ENCODE measurements at places on chromosomes 1 and 21.

DNA sequence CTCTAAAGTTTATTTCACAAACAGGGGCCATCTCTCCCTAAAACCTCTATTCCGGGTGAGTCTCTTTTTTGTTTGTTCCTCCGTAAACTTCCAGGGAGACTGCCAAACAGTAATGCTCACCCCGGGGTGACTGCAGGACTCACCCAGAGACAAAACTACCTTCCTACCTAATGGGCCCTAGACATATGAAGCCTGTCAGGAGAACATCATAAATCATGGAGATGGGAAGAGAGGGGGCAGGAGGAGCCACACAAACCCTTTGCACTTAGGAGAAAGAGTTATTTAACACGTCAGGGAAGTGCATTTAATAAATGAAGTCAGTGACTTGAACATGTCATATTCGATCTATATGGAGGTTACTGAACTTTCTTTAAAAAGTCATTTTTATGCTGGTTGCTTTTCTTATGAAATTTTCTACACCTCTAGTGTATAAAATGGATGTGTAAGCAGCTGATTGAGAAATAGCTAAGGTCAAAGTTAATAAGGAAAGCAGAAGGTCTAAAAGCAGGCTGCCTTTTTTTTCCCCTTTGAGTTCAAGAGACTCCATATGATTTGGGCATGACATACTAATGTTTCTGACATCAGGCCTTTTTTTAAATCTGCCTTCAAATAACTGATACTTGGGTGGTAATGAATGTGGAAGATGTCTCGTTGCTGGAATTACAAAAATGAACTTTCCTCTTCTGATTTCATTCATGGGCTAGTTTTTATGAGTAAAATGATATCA lies 286.9 kb upstream of the USP25 start:
- DNase-seq: no peak

- DNase-seq: peak; percentile 73
These were observed 38.0 kb upstream of the RASAL2 start for GRCh38 chr1:178055779-178056471.

DNA sequence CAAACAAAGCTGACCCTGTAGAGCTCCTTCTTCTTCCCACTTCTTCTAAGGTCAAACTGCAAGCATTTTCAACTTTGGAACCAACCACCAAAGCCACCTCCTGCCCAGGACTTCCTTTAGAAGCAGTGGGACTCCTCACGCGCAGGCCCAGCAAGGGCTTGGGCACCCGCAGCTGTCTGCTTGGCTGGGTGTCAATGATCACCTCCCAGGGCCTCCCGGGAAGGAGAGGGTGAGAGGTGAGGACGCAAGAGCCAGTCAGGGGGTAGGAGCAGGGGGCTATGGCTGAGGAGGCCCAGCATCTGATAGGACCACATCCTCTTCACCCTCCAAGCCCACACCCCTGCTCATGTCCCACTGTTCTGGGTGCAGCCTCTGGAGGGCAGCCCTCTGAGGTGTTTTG lies 10.2 kb downstream of the KLHL21 start:
- DNase-seq: no peak

GRCh38 chr1:175481126-175482070 lies 262.0 kb downstream of the TNR start:
- no peak for DNase-seq

- no peak for DNase-seq
These were observed 5.1 kb downstream of the LDLRAD1 start for GRCh38 chr1:54012863-54013262.

DNA sequence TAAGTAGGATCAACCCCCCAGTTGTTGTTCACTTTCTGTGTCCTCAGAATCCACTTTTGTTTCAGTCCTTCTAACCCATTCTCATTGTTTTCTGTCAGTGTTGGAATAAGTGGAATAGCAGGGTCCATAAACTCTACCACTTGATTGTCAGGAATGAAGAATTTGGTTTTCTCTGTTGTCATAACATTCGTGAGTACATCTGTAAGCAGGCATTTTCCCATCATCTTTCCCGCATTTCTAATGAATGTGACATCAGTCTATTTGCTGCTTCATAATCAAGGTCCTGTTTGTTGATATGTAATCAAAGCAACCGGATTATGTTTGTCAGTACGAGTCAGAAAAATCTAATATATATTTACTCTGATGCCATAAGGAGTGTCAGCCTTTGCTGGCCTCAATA lies 147.1 kb downstream of the KIF26B start:
- DNase-seq: no peak

DNA sequence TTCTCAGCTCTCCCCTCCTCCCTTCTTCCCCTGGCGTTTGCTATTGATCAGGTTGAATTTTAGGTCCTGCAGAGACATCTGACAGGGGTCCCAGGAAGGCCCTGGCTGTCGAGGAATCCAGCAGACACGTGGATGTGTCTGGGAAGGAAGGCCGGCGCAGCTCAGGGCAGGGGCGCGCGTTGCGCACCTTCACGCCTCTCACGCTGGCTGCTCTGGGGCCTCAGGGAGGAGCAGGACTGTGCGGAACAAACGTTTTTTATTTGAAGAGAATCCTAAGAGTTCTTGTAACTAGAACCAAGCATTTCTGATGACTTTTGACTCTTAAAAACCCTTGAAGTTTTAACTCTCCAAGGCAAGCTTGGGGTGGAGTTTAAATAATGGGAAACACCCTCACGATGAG lies 54.2 kb downstream of the SLC37A1 start:
- DNase-seq: no peak

Measured in SIG-M5 (cell line).